CD4-positive, CD25-positive, alpha-beta regulatory T cell (primary cell): ENCODE measurements at places on chromosomes 2 and 18. TPM values are rescaled to one million over a fixed set of nuclear protein-coding genes. Genes with fewer than 3 reads are reported as not detected.

The ATP8B1 gene
- not detected for total RNA-seq

The NDC80 gene
- total RNA-seq, result 20.3 TPM

The TWSG1 gene
- 2.5 TPM for total RNA-seq

The LBX2 gene
- not detected for total RNA-seq

The POTEI gene
- not detected for total RNA-seq

The M1AP gene
- total RNA-seq, result not detected

The PLGLB2 gene
- total RNA-seq, result not detected

The GPR55 gene
- total RNA-seq, result 24.4 TPM

The AQP12A gene
- total RNA-seq, result not detected

The NOL4 gene
- not detected for total RNA-seq

The LYPD1 gene
- total RNA-seq, result not detected

The FN1 gene
- total RNA-seq, result 0.72 TPM

The EML4 gene
- 293 TPM for total RNA-seq

The SERPINB3 gene
- not detected for total RNA-seq

The SERPINB11 gene
- not detected for total RNA-seq

The SOX11 gene
- not detected for total RNA-seq

The MAP4K3 gene
- total RNA-seq, result 28.7 TPM

The FAM237A gene
- total RNA-seq, result not detected

The MYCN gene
- total RNA-seq, result 2.2 TPM

The KIF1A gene
- not detected for total RNA-seq
